Stimulated activated CD4-positive, alpha-beta T cell treated with anti-CD3 and anti-CD28 coated beads, Interleukin-1b, Interleukin-23, amount 100 ng/mL, for 1 hour (primary cell): ENCODE measurements at places on chromosomes 16 and 17.

- DNase-seq, result no peak
Measured at GRCh38 chr16:49399594-49400364, 26.2 kb downstream of the C16orf78 start.

DNA sequence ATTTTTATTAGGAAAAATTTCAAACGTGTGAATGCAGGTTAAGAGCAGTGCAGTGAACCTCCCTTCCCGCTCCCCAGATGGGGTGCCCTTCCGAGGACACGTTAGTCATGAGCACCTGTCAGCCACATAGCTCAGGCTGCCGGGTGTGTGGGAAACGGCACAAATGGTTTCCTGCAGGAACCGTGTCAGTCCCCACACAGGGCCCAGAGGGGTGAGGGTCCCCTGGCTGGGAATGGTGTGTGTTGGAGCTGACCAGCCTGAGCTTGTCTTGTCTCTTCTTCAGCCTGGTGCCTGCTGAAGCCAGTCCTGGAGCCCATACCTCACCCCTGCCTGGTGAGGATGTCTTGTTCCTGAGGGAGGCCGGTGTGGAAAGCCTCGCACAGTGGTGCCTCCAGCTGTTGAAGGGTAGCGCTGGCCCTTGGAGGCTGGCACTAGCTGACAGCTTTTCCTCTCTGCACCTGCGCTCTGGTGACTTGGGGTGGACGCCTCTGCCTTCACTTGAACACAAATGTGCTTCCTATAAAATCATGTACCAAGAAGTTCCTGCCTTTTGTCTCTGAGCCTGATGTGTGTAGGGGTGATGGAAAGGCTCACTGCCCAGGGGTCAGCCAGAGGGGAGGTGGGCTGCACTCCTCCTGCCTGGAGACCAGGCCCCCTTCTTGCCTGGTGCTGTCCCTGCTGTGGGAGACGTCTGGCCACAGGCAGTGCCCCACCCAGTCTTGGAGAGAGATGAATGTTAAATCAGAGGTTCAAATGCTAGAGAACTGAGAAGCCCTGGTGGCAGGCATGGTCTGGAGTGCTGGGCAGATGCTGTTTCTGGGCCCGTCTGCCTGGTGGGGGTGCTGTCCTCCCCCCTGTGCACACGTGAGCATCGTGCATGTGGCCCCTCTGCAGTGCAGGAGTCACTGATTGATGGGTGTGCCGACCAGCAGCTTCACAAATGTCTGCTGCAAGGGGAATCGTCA, 102.6 kb upstream of the ZNF750 start:
- no peak for DNase-seq

GRCh38 chr16:66228792-66229191, 137.7 kb upstream of the CDH5 start:
- DNase-seq, result no peak

DNA sequence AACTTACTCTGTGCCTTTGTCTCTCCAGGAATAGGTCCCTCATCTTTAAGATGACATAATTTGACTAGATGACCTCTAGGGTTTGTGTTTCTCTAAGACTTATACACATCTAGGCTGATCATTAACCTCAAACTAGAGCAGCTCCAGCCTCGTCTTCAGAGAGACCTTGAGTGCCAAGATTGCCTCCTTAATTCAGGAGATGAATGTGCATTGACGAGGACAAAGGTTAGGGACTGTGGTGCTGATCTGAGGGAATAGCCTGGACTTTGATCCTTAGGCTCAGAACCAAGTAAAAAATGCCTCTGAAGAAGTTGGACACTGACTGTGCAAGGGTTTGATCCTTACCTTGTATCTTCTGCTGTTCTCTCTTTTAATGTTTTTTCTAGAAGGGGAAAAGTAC, 17.2 kb upstream of the ASIC2 start:
- DNase-seq, result no peak

- no peak for DNase-seq
Measured at GRCh38 chr16:72044296-72044695, 10.0 kb upstream of the HP start.
